HS-27A (cell line): ENCODE measurements at places on chromosomes 6 and 20.

DNA sequence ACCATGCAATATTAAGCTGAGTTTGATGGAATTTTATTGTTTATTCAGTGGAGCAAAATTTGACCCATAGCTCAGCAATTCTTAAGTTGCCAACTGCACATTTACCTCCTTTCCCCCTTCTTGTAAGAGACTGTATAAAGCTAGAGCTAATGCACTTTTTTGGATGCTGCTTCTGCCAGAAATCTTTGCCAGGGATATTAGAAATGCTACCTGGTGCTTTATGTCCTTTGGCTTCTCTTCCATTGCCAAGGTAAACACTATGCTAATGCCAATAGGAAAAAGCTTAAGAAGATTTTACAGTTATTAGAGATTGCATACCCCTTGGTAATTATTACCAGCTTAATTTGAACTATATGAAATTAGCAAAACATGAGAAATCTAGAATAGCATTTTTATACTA lies 79.0 kb upstream of the OGFRL1 start:
- no peak for DNase-seq

- DNase-seq, result no peak
Measured at GRCh38 chr6:157757430-157758403, 65.3 kb upstream of the SNX9 start.

DNA sequence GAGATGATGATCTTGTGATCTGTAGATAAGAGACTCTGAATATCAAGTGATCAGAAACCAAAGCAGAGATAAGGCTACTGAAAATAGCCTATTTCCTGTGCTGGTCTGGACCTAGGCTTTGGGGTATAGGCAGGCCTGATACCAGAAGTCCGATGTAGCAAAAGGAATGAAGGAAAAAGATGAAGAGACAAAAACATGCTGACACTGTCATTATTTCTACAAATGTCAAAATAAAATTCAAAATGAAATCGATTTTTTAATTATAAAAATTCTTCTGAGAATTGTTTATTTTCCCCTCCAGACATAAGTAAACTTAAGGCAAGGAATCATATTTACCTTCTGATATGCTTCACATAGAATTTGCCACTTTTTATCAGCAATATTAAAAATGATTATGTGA lies 252.8 kb downstream of the PRKN start:
- DNase-seq, result no peak

GRCh38 chr6:167762259-167762962 lies 64.3 kb upstream of the AFDN start:
- no peak for DNase-seq

DNA sequence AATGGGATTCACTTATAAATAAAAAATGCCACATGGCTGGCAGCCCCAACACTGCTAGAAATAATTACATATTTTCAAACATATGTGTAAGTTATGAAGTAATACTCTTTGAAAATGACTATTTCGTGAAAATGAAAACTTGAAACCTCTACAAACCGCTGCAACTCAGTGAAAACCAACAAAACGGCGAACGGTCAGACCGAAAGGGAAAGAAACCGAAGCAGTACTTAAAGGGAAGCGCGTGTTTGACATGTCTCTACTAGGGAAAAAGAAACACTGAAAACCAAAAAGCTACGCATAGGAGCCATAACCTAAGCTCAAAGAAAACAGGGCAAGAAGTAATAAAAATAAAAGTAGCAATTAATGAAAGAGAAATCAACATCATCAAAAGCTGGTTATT lies 121.0 kb upstream of the GGTLC1 start:
- no peak for DNase-seq

DNA sequence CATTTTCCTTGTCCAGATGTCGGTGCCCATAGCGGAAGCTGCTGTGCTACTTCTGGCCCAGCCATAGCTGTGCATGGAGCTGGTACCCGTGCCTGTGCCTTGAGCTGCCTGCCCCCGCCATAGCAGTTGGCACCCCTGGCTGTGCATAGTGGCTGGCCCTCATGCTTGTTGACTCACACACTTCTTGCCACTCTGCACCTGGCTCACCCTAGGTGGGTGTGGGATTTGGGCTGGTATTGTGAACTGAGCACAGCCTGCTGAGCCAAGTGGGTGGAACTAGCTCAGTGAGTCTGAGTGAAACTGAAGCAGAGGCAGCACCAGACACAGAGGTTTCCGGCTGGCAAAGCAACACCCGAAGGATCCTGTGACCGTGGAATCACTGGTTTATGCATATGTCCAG lies 689.5 kb upstream of the EYS start:
- no peak for DNase-seq

DNA sequence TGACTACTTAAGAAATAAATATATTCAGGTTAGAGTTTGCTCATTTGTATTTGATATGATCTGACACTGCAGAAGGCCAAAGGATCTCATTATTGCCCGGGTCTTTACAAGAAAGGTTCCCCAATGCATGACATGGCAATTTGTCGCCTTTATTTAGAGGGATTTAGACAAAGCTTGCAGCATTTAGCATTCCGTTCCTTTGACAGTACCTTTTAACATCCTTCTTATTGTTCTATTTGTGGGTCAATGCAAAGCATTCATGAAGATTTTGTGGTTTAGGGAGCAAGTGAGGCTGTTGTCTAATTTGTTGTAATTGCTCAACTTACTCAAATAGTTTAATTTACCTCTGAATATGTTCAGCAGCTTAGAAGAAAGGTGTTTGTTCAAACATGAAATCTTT lies 230.8 kb upstream of the FLRT3 start:
- DNase-seq, result no peak

- no peak for DNase-seq
Measured at GRCh38 chr6:161393292-161393691, 119.4 kb upstream of the AGPAT4 start.

- no peak for DNase-seq
Measured at GRCh38 chr6:96900873-96901272, 3.2 kb upstream of the NDUFAF4 start.

- DNase-seq, result peak; percentile 24
Measured at GRCh38 chr20:50635676-50636600, 55.4 kb downstream of the RIPOR3 start.

DNA sequence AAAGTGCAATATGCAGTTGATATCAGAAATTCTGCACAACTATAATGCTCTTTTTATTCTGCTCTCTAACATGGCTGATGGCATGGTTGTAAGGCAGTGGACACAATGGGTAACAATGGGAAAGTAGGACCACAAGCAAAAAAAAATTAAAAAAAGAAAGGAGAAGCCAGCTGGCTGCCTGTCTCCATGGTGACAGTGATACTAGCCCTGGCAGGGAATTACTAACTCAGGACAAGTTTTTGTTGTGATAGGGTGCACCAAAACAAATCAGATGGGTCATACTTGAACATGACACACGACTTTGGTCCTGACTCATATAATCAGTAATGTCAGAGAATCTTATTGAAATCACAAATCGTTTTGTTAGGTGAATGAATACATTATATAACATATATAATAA lies 169.4 kb downstream of the TRDN start:
- DNase-seq, result no peak

- DNase-seq, result peak; percentile 71
Measured at GRCh38 chr6:74606582-74607071, 599.2 kb downstream of the COL12A1 start.

- DNase-seq, result no peak
Measured at GRCh38 chr6:125271486-125272159, 30.1 kb downstream of the HDDC2 start.

GRCh38 chr6:44442236-44442635 lies 54.7 kb downstream of the CDC5L start:
- no peak for DNase-seq

DNA sequence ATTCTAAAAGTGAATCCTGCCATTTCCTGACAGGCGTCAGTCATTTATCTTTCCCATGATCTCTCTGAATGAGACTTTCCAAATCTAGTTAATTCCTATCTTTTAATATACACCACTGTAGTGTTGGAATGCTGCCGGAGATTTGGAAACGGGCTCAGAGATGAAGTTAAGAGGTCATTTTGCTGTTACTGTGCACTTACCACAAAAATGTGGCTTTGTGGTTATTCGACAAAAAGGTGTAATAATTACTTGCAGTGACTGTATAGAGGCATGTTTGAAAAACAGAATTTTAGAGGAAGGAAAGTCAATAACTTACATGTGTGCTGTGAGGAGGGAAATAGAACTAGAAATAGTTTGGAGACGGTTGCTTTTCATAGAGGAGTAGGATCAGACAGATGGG lies 460.2 kb upstream of the BTBD3 start:
- DNase-seq, result no peak

DNA sequence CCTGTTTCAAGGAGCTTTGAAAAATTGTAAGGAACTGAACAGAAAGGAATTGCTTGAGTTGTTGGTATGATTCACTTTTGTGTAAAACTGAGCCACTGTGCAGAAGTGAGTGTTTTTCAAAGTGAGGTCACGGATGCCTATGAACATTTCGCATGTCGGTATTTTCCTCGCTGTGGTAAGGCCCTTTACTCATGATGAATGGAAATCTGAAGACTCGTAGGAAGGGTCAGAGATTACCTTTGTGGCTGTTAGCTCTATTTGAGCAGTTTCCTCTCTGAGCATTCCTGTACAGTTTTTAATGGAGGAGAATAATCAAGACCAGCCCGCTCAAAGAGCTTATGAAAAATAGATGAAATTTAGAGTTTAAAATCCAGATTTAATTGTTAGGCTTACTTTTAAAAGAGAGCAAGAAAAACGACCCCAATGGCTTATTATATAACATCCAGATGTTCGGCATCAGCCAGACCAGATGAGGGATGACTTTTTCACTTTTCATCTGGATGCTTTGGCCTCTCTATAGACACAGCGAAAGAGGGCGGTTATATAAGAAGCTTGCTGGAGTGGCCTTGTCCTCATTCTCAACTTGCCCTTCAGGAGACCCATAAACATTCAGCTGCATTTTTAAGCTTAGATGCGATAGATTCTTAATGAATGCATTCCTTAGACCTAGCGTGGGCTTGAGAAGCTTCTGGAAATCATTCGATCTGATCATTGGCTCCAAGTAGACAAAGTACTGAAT lies 99.5 kb downstream of the CD83 start:
- no peak for DNase-seq

DNA sequence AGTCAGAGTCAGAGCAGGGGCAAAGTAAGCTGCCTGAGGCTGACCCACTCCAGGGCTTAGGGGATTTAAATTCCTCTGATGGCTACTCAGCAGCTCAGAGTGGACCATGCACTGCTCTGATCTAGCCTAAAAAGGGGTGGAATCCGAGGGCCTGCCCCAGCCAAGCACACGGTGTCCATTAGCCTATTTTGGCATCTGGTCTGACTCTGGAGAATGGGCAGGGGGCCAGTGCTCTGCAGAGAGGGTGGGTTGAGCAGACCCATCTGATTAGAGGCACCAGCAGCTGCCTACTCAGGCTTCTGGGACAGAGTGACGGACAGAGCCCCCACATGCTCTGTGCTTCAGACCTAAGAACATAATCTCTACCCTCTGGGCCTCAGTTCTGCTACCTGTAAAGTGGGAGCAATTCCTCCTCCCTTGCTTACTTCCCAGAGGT lies 25.9 kb upstream of the TGM2 start:
- DNase-seq, result no peak

DNA sequence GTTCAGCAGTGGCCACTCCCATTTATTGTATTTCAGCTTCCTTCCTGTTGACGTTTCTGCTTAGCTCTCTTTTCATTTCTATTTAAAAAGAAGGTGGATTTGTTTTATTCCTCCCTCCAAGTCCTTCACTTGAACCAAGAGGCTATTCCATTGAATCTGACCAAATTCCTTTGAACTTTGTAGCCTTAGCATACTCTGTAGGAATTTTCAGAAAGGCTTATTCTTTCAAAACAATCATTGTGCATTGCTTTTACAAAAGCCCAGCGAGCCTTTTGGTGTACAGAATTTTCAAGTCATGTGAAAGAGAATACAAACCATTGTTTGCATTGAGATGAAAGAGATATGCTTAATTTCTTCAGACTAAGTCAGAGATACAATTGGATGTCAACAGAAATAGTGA lies 151.0 kb upstream of the INSM1 start:
- DNase-seq, result no peak

- DNase-seq, result no peak
Measured at GRCh38 chr20:38338849-38339520, 7.3 kb upstream of the LBP start.

GRCh38 chr6:509676-510075 lies 118.1 kb downstream of the IRF4 start:
- DNase-seq, result no peak
